Psoas muscle (tissue), 8 donors: ENCODE measurements at places on chromosomes 1 and 21.
A peak's percentile ranks its signal among the peaks of the same experiment; 100 is the strongest.

GRCh38 chr1:234270093-234270492, 103.2 kb upstream of the COA6 start:
- DNase-seq: no peak

- DNase-seq: no peak
These were observed 14.5 kb upstream of the ATP1A4 start for GRCh38 chr1:160136926-160137200.

- DNase-seq: no peak
These were observed 176.6 kb upstream of the PBX1 start for GRCh38 chr1:164382384-164382783.

DNA sequence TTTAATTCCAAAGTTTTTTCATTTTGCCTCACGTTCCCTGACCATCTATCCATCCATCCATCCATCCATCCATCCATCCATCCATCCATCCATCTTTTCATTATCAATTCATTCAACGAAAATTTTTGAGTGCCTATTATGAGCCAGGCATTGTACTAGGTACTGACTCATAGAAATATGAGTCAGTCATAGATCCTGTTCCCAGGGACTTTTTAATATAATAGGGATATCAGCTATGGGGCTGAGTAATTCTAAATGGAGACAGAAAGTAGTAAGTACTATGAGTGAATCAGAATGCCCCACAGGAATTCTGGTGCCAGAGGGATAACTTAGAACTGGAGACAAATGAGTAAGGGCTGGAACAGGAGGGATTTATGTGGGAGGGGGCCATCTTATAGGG, 49.8 kb upstream of the GNG12 start:
- no peak for DNase-seq

DNA sequence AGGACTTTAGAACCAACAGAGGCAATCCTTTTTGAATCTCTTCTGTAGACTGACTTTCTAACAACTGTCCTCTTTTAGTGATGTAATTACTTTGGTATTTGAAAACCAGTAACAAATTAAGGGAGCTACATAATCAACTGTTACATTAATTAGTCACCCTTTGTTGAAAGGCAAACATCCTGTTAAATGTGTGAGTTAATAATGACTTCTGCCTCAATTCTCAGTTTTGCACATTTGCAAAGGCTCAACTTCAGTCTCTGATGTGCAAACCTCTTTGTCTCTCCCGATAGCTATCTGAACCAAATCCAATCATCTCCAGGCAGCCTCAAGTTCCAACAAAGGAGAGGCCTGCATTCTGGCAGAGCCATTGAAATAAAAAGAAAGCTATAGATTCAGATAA, 135.4 kb upstream of the C8B start:
- DNase-seq: no peak

DNA sequence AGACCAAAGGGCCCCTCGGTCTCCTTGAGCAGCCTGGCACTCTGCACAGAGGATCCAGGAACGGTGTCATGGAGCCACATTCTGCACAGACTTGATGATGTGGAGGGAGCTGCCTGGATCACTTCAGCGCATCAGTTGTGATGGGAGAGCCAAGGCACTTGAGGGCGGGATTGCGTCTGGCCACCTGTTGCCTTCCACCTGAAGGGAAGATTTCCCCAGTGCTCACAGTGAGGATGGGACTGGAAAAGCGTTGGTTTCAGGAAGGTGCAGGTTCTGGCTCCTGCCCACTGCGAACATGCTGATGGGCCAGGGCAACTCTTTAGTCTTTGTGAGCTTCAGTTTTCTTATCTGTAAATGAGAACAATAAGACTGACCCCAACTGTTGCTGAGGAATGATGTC, 2.6 kb downstream of the RER1 start:
- no peak for DNase-seq

DNA sequence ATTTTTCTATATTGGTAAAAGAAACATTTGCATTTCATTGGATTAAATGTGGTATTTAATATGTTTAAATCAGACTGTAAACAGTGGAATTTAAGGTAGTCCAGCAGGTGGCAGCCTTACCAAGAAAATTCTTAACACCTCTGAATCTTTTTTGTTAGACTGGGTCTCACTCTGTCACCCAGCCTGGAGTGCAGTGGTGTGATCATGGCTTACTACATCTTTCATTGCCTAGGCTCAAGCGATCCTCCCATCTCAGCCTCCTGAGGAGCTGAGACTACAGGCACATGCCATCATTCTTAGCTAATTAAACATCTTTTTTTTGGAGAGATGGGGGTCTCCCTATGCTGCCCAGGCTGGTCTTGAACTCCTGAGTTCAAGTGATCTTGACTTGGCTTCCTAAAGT, 98.8 kb downstream of the RABGAP1L start:
- no peak for DNase-seq

DNA sequence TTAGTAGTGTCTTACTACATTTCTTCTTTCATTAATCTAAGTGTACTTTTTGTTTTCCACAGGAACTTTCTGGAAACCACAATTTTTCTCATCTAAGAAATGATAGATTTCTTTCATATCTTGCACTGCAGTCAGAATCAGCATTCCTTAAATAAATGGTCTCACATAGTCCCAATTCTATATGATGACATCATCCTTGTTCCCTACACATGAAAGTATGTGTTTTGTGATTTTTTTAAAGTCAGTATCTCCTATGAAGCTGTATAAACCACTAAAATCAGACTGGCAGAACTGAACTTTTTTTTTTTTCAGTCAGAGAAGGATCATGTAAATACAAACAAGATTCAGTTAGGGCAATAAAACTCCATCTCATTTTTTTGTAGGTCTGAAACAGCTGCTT, 742.6 kb upstream of the CXADR start:
- no peak for DNase-seq

DNA sequence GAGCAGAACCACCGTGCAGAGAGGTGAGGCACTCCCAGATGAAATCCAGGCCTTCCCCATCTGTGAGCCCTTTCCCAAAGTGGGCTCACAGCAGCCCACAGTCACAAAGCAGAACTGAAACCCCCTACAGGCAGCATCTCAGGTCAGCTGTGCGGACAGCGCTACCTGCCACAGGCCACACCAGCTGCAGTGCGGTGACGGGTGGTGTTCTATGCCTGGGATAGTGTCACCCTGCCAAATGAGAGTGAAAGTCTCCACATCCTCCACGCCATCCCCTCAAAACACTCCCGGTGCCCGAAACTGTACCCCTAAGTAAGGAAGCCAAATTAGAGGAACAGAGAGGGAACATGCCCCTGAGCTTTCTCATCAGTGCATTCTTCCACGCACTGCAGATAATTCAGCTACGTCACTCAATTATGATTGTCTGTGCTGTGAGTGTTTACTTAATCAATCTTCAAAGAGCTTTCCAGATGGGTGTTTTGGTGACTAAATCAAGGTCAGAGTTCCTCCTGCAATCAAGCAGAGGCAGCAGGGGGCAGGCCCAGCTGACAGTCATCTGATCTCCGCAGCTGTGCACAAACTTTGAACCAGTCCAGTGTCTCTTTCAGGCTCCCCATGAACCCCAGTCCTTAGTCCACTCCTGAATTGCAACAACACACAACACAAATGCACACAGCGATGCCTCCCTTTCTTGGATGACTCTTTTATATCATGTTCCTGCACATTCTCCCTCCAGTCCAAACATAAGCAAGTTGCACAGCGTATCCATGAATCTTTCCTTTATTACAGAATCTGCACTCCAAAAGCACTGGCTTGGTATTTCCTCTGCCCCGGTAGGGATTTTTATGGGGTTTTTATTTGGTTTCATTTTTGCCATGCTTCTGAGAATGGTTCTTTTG, 150.0 kb downstream of the TOMM20 start:
- peak; percentile 54 for DNase-seq

GRCh38 chr1:16018749-16019643, 1.2 kb upstream of the HSPB7 start:
- peak; percentile 63 for DNase-seq

- no peak for DNase-seq
These were observed 108.1 kb upstream of the HAO2 start for GRCh38 chr1:119260506-119260905.

DNA sequence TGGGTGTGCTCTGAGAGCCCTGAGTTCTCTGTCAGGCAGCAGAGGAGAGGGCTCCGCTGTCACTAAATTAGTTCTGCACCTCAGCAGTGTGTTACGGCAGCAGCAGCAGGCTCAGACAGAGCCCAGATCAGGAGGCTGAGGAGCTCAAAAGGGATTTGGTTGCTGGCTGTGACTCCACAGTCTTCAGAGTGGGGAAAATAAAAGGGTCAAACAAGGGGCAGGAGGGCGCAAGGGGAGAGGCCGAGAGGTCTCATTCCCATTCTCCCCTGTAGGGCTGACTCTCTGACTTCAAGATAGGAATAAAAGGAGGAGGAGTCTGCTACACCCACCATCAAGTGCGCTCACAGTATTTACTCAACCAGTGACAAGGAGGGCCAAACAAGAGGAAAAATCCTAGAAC, 9.2 kb upstream of the SLC45A3 start:
- no peak for DNase-seq

DNA sequence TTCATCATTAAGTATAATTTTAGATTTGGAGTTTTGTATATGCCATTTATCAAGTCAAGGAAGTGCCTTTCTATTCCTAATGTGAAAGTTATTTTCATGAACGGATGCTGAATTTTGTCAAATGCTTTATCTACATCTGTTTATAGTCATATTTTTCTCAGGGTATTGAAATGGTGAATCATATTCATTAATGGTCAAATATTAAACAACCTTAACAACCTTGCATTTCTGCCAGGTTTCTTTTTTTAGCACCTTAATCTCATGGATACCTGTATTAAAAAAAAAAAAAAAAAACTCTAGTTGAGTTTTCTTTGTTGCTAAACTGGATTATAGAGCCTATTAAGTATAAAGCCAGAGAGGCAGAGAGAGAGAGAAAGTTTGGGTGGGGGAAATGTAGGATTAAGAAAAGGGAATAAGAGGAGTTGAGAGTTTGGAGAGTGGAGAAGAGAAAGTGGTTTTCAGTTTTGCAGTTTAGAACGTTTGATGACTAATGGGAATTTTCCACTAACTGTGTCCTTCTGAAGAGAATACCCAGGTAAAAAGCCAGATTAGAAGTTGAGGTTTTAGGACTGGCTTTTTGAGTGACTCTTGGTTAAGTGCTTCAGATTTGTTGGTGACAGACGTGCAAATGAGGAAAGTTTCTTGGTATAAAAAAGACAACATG, 305.0 kb downstream of the HLX start:
- no peak for DNase-seq

GRCh38 chr1:53731779-53732305, 7.1 kb downstream of the GLIS1 start:
- no peak for DNase-seq

DNA sequence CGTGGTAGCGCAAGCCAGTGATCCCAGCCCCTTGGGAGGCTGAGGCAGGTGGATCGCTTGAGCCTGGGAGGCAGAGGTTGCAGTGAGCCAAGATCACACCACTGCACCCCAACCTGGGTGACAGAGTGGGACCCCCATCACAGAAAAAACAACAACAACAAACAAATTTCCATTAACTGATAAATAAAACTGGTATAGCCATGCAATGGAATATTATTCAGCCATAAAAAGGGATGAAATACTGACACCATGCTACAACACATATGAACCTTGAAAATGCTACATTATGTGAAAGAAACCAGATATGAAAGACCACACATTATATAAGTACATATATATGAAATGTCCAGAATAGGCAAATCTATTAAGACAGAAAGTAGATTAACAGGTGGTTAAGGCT, 12.0 kb downstream of the CLCC1 start:
- DNase-seq: no peak

DNA sequence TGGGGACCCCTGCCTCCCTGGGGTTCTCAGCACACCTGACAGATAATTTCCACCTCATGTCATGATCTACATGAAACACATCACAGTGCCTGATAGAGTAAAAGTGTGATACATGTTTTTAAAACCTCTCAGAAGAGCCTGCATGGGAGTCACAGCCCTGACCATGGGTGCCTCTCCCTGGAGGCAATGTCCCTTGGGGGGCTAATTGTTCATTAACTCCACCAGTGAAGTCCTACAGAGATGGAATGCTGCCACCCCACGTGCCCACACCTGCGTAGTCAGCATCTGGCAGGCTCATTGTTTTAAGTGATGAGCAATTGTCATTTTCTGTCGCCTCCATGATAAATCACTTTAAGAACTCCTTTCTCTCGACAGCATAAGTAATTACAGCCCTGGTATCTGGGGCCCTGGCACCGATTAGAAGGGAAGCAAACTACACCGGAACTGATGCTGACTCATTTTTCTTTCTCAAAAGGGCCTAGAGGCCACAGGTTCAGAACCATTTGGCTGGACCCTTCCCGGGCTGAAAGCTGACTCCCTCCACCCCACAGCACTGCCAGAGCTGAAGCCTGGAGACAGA, 109.6 kb upstream of the GJB5 start:
- no peak for DNase-seq

DNA sequence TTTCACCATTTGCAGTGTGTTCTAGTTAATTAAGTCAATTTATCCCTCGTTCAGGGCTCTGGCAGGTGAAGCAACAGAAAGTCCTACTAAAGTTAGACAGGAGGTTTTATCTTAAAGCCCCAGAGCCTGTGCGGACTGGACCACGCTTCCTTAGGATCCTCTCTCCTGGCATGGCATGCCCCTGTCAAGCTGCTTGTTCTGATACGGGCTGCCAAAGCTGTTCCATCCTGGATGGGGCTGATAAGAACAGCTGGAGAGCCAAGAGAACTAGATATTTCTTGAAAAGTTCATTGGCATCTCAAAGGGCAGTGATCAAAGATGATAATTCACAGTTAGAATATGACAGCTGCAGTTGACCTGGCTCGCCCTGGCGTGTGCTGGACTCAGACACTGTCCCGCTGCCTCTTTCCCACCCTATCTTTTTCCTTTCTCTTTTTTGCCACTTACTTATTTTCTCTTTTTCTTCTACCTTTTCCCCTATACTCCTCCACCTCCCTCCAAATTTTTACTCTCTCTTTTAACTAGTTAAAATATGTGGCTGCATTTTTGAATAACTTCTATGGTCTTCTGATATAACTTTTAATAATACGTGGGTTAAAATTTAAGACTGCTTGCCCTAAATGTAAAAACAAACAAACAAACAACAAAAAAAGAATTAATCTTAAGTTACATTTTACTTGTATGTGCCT, 96.7 kb downstream of the ABCA4 start:
- no peak for DNase-seq

- DNase-seq: no peak
These were observed 28.6 kb upstream of the ZFP69B start for GRCh38 chr1:40421431-40422384.

DNA sequence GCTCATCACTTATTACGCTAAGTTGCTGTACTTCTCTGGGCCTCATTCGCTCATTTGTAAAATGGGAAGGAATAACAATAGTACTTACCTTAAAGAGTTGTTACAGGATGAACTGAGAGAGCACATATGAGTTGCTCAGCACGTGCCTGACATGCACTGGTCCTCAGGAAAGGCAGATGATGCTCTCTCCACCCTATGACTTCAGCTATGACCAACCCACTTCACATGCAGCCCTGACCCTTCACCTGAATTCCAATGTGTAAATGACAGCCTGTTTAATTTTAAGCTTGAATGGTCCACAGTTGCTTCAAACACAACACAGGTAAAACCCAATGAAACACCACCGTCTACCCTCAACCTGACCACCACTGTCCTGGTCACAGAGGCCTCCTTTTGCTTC, 32.9 kb downstream of the GADD45A start:
- DNase-seq: no peak

GRCh38 chr1:117655220-117655577, 49.4 kb downstream of the TENT5C start:
- no peak for DNase-seq
